ENCODE measurements at places on chromosomes 4 and X.
A peak's percentile ranks its signal among the peaks of the same experiment; 100 is the strongest.

GRCh38 chr4:125917559-125917958 is 602.8 kb downstream of the FAT4 start:
- no peak for DNase-seq

DNA sequence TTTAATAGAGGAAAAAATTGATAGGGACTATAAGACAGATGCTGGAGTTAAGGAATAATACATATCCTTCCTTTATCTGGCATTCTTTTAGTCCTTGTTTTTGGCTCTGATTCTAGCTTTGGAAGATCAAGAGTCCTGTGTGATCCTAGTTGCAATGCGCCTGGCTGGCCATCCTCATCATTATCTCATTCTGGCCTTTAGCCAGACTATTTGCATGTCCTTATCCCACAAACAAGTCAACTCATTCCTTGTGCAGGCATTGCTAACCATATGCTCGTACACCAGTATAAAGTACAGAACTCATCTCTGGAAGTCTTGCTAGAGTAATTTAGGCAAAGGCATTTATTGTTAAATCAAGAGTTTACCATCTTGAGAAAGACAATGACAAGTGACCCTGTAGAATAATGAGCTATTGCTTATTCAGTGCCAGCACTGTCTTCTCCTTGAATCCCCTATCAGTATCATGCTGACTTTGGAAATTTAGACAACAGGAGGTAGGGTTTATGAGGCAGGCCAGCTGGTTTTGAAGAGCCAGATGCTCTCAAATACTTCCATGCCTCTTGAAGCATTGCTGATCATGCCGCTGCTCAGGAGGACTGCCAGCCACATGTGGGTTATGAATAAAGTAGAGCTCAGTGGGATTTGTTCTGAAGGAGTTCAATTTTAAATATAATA is 1730.3 kb upstream of the TENM3 start:
- DNase-seq: no peak

GRCh38 chr4:1786544-1787362 is 6.3 kb upstream of the FGFR3 start:
- no peak for DNase-seq

DNA sequence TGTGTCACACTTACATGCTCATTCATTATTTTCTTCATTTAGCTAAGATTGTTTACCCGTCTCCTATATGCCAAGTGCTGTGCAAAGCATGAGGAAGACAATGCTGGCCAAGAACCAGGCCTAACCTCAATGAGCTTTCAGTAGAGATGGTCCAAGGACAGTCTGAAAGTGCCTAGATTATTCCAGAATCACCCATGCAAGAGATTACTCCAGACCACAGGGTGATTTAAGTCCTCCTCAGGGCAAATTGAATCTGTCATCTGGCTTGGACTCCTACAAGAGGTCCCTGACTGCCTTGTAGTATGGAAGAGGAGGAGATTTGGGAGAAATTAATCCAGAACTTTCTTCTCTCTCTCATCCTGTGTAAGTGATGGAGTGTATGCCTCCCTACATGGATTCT is 99.4 kb upstream of the NDP start:
- DNase-seq: no peak

DNA sequence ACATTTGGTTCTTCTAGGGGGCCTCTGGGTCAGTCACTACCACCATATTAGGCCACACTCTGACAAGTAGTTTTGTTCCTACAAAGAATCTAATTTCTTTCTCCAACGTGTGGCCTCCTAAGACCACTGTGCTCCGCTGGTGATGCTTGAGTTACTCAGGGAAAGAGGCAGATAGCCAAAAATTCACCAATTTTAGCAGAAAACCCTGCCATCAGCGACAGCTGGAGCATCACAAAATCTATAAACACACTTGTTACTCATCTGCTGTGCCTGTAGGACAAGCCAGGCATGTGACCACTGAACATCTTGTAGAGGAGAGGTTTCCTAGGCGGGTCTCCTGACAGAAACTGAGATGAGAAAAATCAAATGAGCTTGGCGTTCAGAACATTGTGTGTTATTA is 105.4 kb downstream of the SYNPO2 start:
- peak; percentile 47 for DNase-seq

DNA sequence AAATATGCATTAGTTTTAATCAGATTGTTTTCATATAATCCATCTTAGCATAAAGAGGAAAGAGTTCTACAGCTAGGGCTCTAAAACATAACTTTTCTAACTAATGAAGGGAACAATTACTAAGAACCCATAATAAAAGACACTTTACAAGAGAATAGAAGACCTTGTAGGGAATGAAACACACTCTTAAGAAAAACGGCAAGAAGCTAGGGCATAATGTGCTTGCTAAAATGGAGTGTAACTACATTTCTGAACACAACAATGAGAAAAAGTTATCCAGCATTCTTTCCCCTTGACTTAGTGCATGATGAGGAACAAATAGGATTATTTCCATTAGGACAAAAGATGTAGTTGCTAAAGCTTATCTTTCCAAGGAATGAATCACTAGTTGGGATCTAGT is 54.6 kb downstream of the ARHGAP6 start:
- no peak for DNase-seq

DNA sequence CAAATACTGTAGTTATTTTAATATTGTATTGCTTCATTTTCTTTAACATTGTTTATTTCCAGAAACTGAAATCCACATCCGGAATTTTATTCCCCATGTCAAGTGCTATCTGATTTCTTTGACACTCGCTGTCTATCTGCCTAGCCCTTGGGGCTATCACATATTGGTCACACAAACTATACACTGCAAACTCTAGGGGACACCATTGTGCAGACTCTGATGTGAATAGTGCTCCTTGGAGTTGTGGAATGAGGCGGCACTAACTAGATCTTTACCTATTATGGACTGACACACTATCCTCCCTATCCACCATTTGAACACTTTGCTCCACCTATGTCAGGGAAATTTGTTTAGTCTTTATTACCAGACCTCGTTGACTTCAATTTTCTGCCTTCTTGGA is 534.5 kb downstream of the GLUD2 start:
- DNase-seq: no peak

GRCh38 chr4:55635741-55636655 is at the start of gene NMU:
TSS of gene NMU (minus strand) at chr4:55636298. CDS start at chr4:55636192, 106 bp downstream.
- DNase-seq: no peak

- no peak for DNase-seq
These were observed 792.3 kb upstream of the HS3ST1 start for GRCh38 chr4:12221031-12221430.

DNA sequence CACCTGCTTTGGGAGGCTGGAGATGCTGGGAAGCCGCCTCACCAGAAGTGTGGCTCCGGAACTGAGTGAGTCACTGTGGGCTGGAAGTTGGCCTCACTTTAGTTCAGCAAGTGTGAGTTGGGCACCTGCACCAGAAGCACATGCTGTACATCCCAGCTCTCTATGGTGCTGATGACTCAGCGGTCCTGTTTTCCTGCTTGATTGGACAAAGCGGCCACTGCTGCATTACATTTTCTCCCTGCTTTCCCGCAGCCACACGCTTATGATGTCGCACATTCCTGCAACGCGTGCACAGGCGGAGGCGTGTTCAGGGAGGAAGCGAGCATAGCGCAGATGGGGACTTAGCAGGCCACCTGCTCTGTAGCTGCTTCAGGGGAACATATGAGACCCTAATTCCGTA is 26.7 kb upstream of the CLDN34 start:
- no peak for DNase-seq

DNA sequence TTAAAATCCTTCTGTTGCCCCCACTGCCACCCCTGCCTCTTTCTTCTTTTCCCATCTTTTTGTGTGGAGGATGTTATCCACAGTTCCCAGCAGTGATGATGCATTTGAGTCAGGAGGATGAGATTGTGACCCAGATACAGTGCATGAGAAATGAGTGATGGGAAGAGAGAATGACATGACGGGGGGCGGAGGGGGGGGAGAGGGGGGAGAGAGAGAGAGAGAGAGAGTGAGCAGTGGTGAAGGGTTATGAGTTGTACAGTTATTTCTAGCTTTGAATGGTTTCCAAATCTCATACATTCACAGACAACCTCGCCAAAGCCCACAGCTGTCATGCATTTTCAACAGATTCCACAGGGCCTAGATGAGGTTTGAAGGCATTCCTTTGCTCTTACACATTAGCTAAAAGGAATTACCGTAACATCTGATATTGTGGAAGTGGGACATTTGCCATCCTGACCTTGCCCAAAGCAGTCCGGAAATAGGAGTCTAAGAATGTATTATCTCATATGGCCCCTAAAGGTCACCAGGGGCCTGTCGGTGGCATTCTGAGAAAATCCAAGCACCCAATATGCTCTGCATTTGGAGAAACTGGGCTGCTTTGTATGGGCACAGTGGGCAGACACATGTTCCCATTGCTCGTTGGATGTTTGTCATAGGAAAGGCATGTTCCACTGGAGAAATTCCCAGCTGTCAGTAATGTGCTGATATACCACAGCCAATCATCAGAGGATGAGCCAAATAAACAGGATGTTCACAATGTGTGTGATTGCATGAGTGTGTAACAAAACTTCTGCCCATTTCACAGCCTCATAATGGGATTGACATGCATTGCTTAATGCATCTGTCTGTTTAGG is 435.8 kb downstream of the SPRY1 start:
- peak; percentile 38 for DNase-seq

DNA sequence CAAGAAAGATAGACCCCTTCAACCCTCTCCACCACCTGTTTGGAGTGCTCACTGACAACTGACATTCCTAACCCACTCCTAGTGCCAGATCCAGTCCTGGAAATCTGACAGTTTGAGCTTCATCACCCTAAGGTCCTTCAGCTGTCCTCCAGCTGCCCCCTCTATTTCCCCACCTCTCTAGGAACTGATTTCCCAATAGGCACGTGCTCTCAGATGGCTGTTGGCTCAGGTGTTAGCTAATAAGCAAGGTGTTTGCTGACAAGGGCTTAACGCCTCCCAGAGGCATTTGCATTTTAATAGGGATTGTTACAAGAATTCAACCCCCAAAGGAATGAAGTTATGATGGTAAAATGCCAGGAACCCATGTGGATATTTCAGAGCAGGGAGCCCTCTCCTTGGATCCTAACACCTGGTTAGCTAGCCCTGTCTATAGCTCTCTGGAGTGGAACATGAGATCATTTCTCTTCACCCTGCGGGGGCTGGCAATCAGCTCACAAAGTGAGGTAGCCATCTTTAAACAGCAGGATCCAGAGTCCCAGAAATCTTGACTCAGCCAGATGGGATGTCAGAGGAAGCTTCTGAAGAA is 348.5 kb upstream of the SFRP2 start:
- no peak for DNase-seq

GRCh38 chr4:138189206-138189605 is 52.9 kb downstream of the SLC7A11 start:
- no peak for DNase-seq

DNA sequence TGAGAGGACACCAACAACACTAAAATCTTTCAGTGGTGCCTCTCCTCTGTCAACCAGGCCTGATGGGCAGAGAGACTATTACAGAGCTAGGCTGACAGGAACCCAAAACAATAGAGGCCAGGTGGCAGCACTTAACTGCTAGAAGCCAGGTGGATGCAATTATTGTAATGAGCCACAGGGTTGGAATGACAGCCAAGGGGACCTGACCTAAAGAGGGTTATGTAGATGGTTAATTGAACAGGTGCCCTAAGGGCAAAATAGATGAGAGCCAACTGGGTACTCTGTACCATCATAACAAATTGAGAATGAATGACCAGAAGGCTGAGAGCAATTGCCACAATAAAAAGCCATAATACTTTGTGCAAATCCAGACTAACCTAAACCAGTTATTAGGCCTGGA is 24.7 kb upstream of the FRAS1 start:
- no peak for DNase-seq

DNA sequence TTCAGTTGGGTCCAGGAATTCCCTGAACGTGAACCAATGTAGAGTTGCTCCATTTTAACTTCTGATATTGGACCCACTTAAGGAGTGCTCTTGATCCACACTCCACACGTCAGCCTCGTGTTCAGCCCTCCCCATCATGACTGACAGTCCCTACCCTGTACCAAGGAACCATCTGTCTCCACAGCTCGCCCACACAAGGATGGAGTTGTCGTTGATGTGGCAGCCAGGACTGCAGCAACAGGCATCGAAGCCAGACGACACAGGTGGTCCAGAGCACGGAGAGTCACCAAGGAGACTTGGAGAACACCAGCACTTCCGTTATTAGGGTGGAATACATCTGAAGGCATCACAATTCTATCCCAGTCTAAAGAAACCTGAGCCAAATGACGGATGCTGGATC is 472.1 kb upstream of the NR3C2 start:
- DNase-seq: no peak
